Neural progenitor cell (in vitro differentiated cells): ENCODE measurements at places on chromosomes 5 and 9. TPM values are rescaled to one million over a fixed set of nuclear protein-coding genes. Genes with fewer than 3 reads are reported as not detected.

GRCh38 chr5:172255444-172255843, 28.1 kb downstream of the UBTD2 start:
- no peak for DNase-seq
- no peaks in the 10 kb centered on the region for H3K4me1 ChIP-seq
- no peaks in the 10 kb centered on the region for H3K27me3 ChIP-seq
- H3K36me3 ChIP-seq, result peaks cover 32% of the 10 kb centered on the region

- H3K36me3 ChIP-seq, result no peaks in the 10 kb centered on the region
- H3K4me1 ChIP-seq, result no peaks in the 10 kb centered on the region
- H3K27ac ChIP-seq, result no peak overlapping the region
- no peak overlapping the region for H3K4me3 ChIP-seq
Measured at GRCh38 chr5:166123717-166124116, 2167.7 kb upstream of the WWC1 start.

DNA sequence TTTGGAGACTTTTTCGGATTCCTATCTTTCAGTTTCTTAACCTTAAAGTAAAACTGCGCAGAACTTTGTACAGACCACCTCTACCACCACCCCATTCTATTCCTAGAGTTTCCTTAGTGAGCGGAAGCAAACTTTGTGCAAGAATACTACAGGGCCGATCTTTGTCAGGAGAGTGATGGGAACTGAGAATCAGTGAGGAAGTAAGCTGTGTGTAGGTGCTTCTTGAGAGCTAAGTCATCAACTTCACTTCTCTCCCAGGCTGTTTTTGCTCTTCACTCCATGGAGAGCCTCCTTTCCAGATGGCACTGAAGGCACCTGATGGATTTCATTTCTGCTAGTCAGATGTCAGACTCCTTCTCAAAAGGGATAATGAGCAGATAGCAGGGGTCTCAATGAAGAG, 127.3 kb downstream of the SPATA31D1 start:
- no peak overlapping the region for H3K4me3 ChIP-seq
- DNase-seq, result no peak
- H3K27me3 ChIP-seq, result no peaks in the 10 kb centered on the region
- no peaks in the 10 kb centered on the region for H3K36me3 ChIP-seq

DNA sequence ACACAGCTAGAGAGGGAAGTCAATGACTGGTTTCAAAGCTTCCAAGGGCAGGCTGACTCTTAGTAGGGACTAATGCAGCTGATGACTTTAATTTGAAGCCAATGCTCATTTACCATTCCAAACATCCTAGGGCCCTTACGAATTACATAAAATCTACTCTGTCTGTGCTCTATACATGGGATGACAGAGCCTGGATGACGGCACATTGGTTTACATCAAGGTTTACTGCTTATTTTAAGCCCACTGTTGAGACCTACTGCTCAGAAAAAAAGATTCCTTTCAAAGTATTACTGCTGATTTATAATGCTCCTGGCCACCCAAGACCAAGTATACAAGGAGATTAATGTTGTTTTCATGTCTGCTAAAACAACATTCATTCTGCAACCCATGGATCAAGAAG, 74.1 kb downstream of the DAP start:
- no peaks in the 10 kb centered on the region for H3K36me3 ChIP-seq
- no peaks in the 10 kb centered on the region for H3K27me3 ChIP-seq
- no peak overlapping the region for H3K27ac ChIP-seq
- DNase-seq, result no peak

DNA sequence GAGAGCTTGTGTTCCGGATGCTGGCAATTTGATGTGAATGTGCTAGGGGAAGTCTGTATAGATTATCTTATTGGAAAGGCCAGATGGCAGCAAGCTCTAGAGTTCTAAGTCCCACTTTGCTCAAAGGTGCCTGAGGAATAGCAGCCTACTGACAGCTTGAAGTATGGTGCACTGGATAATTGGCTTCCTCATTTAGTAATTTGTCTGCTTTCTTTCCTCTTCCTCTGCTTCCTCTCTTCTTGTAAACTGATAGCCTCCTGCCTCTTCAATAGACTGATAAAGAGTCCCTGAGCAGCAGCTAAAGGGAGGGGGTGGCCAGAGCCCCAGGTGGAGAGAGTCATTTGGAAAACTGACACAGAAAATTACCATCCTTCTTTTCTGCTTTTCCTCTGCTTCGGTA, 177.3 kb downstream of the FGF1 start:
- peaks cover 9% of the 10 kb centered on the region for H3K27me3 ChIP-seq
- H3K4me3 ChIP-seq, result no peak overlapping the region
- no peak overlapping the region for H3K27ac ChIP-seq
- no peaks in the 10 kb centered on the region for H3K36me3 ChIP-seq
- peaks cover 13% of the 10 kb centered on the region for H3K4me1 ChIP-seq

DNA sequence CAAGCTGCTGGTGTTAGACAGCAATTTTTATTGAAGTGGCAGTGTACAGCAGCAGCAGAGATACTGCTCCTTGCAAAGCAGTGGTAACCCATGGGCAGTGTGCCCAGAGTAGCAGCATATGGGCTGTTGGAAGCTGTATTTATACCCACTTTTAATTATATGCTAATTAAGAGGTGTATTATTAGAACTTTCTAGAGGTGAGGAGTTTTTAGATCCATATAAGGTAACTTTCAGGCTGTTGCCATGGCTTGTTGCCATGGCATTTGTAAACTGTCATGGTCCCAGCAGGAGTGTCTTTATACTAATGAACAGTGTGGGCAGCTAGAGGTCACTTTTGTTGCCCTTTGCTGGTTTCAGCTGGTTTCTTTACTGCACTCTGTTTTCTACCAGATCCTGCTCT, 3.7 kb upstream of the PJA2 start:
- H3K27me3 ChIP-seq, result no peaks in the 10 kb centered on the region
- no peaks in the 10 kb centered on the region for H3K36me3 ChIP-seq
- peak overlapping the region; percentile 94 for H3K27ac ChIP-seq
- no peak overlapping the region for H3K4me3 ChIP-seq
- H3K4me1 ChIP-seq, result peaks cover 30% of the 10 kb centered on the region
- peak; percentile 58 for DNase-seq

Gene NELFB
- total RNA-seq, result 35.2 and 76.1 TPM in 2 replicates

Gene BTNL9
- total RNA-seq, result 0.24 and 0.56 TPM in 2 replicates

Gene C1QTNF2
- total RNA-seq, result 0.06 and 0.25 TPM in 2 replicates
